ENCODE measurements at places on chromosomes 7 and 10. TPM values are rescaled to one million over a fixed set of nuclear protein-coding genes. Genes with fewer than 3 reads are reported as not detected.

The AMZ1 gene
- not detected for total RNA-seq

The CDC14C gene
- not detected for total RNA-seq

The LRRD1 gene
- not detected for total RNA-seq

The NRCAM gene
- 0.18 TPM for total RNA-seq

The SPDYE2 gene
- not detected for total RNA-seq

The PCBD1 gene
- 51.3 TPM for total RNA-seq

The GLRX3 gene
- total RNA-seq: 68.0 TPM

The NEUROD6 gene
- total RNA-seq: not detected

The ITIH5 gene
- 7.8 TPM for total RNA-seq

The MYO1G gene
- total RNA-seq: 1.3 TPM

The FZD1 gene
- 2.1 TPM for total RNA-seq

The PLAU gene
- 5.0 TPM for total RNA-seq

The CPXM2 gene
- total RNA-seq: 2.0 TPM

The WNT8B gene
- not detected for total RNA-seq

The MSS51 gene
- total RNA-seq: 35.1 TPM

The BAMBI gene
- total RNA-seq: 0.31 TPM

The MOGAT3 gene
- total RNA-seq: not detected

The PKD2L1 gene
- total RNA-seq: not detected

The FAM241B gene
- total RNA-seq: 1.1 TPM

The SPDYE3 gene
- total RNA-seq: not detected

The TEX36 gene
- total RNA-seq: not detected

The ETV1 gene
- 2.0 TPM for total RNA-seq

The SCART1 gene
- 1.4 TPM for total RNA-seq

The ADRB1 gene
- total RNA-seq: not detected

The CACNB2 gene
- total RNA-seq: 0.13 TPM

The SEC61G gene
- 133 TPM for total RNA-seq

The ARHGAP22 gene
- 0.69 TPM for total RNA-seq

The RARRES2 gene
- 14.3 TPM for total RNA-seq

The ARF5 gene
- 148 TPM for total RNA-seq

The FGL2 gene
- 5.8 TPM for total RNA-seq

The TRIM50 gene
- total RNA-seq: not detected

The CCZ1B gene
- 18.5 TPM for total RNA-seq

The C10orf90 gene
- total RNA-seq: not detected

The MSMB gene
- total RNA-seq: not detected

The TWIST1 gene
- not detected for total RNA-seq
